HFFc6 (cell line): ENCODE measurements at places on chromosomes 3 and 15. TPM values are rescaled to one million over a fixed set of nuclear protein-coding genes. Genes with fewer than 3 reads are reported as not detected.

GRCh38 chr3:13301286-13301987, 118.7 kb downstream of the NUP210 start:
- peak; percentile 66 for DNase-seq

The ARHGEF26 gene
- not detected in 3 replicates for total RNA-seq

DNA sequence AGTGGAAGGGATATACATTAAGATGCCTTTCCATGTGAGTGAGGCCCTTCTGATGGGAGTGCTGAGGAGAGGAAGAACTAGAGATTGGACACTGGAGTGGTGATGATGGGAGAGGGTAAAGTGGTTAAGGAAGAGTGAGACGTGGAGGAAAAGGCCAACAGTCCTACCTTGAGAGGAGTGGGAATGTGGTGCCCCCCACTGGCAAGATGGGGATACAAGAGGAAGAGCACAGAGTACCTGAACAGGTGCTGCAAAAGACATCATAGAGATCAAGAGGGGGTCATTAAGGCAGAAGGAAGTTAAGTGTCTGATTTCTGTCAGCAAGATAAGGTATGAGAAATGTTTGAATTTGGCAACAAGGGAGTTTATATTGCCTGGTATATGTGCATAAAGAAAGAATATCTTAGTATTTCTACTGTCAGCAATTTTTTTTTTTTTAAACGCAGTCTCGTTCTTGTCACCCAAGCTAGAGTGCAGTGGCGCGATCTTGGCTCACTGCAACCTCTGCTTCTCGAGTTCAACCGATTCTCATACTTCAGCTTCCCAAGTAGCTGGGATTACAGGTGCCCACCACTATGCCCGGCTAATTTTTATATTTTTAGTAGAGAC, 34.0 kb downstream of the ARIH2 start:
- no peak for DNase-seq

DNA sequence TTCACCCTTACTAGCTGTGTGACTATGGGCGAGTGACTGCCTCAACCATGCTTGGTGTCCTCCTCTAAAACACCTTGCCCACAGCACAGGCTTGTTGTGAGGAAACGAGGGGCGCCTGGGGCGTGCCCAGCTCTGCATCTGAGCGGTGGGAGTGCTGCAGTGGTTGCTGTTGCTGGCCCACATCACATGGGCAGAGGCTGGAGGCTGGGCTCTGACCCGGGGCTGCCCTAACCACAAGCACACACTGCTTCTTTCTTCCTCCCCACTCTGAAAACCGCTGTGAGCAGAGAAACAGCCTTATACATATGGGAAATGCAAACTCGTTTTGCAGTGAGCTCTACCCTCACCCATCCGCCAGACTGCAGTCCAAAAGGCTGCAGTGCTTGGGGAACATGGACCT, 74.8 kb upstream of the RPL32 start:
- no peak for DNase-seq
